ENCODE measurements at places on chromosomes 13 and 19.

DNA sequence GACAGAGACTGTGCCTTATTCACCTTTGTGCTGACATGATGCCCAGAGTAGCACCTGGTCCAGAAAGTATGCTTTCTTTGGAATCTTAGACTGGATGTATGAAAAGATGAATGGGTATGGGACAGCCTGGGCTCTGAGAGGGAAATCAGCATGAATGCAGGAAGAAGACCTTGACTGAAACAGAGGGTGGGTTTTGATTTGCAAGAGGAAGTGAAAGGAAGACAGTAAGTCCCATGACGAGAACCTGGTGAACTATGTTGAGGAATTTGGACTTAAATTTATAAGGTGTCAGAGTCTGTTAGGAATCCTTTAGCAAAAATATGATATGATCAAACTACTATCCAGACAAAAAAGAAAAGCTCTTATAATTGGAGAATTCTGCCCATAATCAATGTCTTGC, 301.9 kb downstream of the SPRY2 start:
- DNase-seq: no peak

GRCh38 chr13:81577601-81578195, 1236.8 kb upstream of the SPRY2 start:
- DNase-seq: no peak

DNA sequence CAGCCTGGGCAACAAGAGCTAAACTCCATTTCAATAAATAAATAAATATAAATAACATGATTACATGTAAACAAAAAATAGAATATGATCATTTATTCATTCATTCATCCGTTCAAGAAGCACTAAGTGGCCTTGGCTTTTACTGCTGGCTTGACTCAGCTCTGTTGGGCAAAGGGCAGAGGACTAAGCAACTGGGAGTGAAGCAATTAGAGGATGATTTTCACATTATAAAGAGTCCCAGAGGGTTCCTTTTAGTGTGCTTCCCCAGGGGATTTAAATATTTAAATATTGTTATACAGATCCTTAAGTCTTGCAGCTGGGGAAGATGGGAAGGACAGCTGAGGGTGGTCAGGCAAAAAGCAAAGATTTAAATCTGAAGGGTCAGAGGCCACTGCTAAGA, 34.9 kb upstream of the FLT1 start:
- no peak for DNase-seq

DNA sequence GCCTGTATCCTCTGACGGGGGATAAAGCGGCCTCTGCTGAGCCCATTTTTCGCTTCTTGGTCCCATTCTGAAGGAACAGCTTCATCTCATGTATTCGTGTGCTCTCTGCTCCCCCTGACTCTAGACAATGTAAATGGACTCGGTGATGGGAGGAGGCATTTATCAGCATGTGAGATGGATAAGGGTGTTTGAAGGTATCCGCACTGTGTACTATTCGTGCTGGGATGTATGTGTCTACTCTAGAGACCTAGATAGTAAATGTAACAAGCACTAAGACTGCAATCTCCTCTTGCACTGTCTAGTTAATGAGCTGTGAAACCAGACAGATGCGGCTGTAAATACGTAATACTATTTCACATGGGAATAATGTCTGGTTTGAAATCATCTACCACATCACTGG, 134.6 kb upstream of the ARGLU1 start:
- no peak for DNase-seq

GRCh38 chr13:27820524-27821482, 28.5 kb downstream of the GSX1 start:
- DNase-seq: no peak

All from putamen (tissue), 1 donor.